ENCODE measurements at places on chromosomes 12 and 14.
A peak's percentile ranks its signal among the peaks of the same experiment; 100 is the strongest.

DNA sequence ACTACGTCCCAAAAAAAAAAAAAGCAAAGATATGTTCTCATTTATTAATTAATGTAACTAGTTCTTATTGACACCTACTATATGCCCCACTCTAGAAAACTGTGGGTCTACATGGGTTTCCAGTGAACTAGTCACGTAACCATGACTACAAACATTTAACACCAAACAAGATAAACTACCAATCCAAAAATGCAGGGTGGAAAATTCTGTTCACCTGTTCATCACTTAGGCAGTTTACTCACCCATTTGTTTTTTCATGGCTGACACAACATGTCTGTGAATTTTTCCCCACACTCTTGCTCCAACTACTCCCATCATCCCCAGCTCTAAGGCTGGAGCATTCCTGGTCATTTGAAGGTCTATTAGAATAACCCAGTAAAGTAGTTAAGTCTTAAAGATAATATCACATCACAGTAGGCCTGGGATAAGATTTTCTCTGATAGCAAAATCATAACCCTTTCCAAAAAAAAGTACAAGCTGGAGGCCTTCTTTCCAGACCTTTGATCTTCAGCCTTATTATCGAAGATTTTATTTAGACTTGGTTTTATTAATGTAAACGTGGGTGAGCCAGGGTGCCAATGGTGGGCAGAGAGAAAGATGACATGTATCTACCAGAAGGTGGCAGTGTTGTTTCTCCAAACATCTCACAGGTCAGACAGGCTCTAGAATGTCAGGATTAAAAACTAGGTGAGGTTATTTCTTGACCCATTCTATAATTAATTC lies 61.6 kb upstream of the DAAM1 start:
- DNase-seq: peak; percentile 11

GRCh38 chr12:11941606-11942337 lies 129.0 kb upstream of the BCL2L14 start:
- DNase-seq: no peak

DNA sequence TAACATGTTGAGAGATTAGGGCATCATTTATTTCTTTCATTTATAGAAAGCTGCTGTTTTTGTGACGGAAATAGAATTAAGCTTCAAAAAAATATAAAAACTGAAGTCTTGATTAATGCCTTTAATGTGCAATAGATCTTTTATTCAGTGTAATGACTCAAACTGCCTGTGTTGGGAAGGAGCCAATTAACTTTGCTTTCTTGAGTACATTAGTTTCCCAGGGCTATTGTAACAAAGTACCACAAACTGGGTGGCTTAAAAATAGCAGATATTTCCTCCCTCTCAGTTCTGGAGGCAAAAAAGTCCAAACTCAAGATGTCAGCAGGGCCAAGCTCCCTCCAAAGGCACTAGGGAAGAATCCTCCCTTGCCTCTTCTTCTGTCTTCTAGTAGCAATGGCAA lies 36.6 kb downstream of the EID3 start:
- no peak for DNase-seq

DNA sequence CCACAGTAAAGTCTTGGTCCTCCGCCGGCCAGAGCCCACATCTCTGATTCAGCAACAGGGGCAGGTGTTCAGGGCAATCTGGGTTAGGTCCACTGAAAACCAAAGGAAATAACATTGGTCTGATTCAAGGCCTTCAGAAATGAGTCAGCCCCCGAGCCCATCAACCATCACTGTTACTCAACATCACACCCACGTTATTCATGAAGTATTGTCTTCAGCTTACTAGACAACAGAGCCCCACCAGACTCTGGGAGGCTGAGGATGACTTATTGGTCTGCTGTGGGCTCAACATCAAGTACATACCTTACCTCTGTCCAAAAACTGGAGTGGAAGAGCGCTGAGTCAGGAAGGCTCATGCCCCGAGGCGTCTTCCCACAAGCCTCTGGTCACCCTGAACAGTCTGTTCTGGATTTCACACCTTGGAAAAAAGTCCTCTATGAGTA lies 97.5 kb downstream of the ZFP36L1 start:
- DNase-seq: peak; percentile 56

DNA sequence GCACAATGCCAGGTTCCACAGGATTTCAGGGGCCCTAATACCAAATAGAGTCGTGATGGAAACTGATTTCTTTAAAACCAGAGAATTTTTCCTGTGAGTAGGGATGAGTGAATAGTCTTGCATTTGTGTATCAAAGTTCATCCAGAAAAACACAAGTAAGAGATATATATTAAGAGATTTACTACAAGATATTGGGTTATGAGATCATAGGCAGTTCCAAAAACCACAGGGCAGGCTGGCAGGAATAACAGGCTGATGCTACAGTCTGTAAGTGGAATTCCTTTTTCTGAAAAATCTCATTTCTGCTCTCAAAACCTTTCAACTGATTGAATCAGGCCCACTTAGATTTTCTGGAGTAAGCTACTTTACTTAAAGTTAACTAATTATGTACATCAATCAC lies 1756.2 kb upstream of the SEL1L start:
- no peak for DNase-seq

DNA sequence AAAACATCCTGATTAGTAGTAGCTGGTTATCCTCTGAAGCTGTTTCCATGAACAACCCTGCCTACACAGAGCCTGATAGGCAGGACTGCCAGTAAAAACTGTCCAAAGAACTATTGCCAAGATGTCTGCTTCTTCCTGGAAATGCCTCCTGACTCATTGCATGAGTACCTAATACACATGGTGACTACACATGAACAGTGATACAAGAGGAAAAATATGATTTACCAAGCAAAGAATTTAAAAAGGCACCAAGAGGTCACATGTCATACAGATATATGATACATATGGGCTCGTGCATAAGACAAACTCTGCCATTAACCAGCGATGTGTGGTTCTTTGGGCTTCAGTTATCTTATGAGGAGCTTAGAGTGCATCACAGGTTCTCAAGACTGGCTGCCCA lies 552.3 kb downstream of the SLC16A7 start:
- no peak for DNase-seq

DNA sequence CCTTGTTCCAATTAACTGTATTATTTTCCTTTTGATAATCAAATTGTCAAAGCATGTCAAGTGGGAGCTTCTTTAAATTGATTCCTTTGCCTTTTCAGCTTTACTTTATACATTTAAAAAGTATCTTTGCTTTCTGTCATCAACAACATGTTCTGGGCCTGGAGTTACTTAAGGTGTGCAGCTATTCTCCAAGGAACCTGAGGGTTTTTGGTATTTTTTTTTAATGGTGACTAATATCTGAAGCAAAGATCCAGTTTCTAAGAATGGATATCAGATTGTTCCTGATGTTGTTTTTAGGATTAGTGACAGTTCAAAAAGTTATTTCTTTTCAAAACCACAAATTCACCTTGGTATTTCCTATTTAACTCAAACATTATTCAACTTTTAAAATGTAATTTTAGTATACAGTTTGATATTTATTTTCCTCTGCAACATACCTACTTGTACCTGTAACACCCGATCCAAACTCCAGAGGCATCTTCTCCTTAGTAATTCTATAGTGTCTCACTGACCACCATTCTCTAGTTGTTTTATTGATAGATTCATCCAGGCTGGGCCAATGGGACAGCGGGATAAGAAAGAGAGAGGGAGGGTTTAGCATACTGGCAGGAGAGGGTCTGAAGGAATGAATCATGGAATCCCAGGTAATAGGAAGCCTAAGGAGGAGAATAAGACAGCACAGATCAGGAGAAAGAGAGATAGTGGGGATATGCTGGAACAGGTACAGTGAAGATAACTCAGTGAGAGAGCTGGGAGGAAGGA lies 3.1 kb downstream of the CBLN3 start:
- DNase-seq: no peak

DNA sequence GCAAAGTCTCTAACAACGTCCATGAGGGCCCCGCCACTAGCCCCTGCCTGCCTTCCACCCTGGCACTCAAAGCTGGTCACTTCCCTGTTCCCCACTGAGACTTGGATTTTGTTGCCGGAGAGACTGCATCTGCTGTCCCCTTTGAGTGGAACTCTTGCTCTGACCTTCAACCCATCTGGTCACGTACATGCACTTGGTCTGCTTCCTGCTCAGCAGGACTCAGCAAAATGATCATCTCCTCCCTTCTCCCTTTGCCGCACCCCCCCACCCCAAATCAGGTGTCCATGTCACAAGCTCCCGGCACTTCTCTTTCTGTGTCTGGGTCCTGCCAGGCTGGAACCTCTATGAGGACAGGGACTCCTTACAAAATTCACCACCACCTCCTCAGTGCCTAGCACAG lies 180.9 kb downstream of the CHST11 start:
- no peak for DNase-seq

- DNase-seq: no peak
Observed at GRCh38 chr14:31858868-31859267, 218.2 kb upstream of the ARHGAP5 start.

DNA sequence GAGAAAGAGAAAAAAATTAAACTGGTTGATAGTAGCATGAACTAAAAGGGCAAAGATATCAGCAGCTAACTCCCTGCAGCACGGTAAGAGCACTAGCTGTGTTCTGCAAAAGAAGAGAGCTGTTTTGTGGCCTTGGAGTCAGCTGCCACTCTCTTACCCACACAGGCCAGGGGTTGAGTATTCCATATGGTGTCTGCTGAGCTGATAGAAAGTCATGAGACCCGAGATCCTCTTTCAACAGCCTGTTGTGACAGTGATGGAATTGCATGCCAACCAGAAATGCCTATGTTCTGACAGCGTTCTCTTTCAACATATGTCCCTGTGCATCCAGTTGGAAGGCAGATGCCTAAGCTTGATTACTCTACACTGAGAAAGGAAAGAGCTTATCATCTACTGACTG lies 39.9 kb downstream of the TMTC1 start:
- no peak for DNase-seq

- no peak for DNase-seq
Observed at GRCh38 chr14:104689109-104689880, at the start of gene INF2. INF2 (plus strand) TSS chr14:104689618; CDS start chr14:104701366, 11,748 bp downstream.

DNA sequence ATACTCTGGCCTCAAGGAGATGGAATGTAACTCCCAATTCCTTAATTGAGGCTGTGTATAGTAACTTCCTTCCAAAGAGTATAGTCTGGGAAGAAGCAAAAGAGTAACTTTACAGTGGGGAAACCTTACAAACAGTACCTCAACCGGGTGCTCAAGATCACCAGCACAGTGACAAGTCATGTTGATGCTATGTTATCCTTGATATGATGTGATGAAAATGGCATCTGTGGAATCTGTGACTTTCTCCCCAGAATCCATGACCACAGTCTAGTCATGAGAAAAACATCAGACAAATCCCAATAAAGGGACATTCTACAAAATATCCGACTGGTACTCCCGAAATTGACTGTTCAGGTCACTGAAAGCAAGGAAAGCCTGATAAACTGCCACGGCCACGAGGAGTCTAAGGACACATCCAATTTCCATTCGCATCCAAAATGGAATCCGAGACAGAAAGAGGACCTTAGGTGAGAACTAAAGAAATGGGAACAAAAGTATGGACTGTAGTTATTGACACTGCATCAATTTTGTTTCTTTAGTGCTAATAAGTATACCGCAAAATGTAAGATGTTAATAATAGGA lies 97.3 kb upstream of the FRMD6 start:
- no peak for DNase-seq

GRCh38 chr14:83379436-83379835 lies 1845.8 kb upstream of the SEL1L start:
- DNase-seq: no peak

- no peak for DNase-seq
Observed at GRCh38 chr14:33062881-33063280, 124.2 kb downstream of the NPAS3 start.

DNA sequence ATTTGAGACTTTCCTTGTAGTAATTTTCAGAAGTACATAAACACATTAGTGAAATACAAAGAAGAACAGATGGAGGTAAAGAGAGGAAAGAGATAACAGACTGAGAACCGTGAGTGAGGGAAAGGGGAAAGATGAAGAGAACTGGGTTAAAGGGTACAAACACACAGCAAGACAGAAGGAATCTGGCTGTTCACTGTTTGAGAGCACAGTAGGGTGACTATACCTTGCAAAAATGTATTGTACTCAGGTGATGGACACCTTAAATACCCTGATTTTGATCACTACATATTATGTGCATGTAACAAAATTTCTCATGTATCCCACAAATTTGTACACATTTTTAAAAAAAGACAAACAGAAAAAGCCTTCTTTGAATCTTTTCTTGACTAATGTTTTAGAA lies 2.7 kb upstream of the TRHDE start:
- DNase-seq: no peak

- no peak for DNase-seq
Observed at GRCh38 chr12:114666746-114667668, 17.0 kb downstream of the TBX3 start.

DNA sequence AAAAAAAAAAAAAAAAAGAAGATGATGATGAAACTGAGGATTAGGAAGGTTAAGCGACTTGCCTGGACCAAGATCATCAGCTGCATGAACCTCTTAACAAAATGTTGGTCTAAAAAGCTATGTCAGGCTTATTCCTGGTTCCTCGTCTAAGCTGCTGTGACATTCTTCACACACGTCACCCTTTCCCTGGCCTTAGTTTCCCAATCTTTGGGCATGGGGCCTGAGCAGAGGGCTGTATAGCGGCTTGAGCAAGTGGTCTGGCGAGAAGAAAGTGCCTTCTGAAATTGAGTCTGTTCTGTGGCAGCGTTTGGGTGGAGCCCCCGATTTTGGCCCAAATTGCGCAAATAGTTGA lies 58.7 kb upstream of the CCND2 start:
- DNase-seq: no peak

GRCh38 chr14:39739796-39740195 lies 307.6 kb upstream of the FBXO33 start:
- DNase-seq: no peak

- DNase-seq: peak; percentile 75
Observed at GRCh38 chr14:101980700-101981099, 16.3 kb downstream of the DYNC1H1 start.

DNA sequence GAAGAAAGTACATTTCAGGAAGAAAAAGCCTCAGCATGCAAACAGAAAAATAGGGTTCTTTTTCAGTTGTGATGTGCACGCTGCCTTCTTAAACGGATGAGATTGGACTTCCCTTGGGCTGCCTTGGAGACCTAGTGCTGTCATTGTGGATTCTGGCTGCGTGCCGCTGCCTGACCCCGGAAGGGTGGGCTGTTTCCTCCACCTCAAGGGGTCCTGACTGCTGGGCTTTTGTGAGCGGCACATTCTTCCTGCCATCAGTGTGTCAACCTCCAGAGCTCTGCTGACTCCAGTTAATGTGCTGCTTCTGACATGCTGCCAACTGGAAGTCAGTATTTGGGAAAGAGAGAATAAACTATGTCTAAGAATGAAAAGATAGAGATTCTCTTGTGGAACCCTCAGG lies 25.1 kb downstream of the CCNK start:
- DNase-seq: no peak

- no peak for DNase-seq
Observed at GRCh38 chr12:70449753-70450341, 83.8 kb downstream of the KCNMB4 start.

- no peak for DNase-seq
Observed at GRCh38 chr14:67944605-67945004, 125.0 kb downstream of the RAD51B start.

- DNase-seq: no peak
Observed at GRCh38 chr12:117118838-117119591, 19.8 kb upstream of the TESC start.

GRCh38 chr14:74275241-74275841 lies 27.4 kb downstream of the ABCD4 start:
- no peak for DNase-seq

Measured in stimulated activated naive B cell treated with anti-CD40 and anti-IgM and Interleukin-4, amounts not matched to agents 10 μg/mL and 1 μg/mL and 100 μg/mL, for 72 hours (primary cell).